ENCODE measurements at places on chromosomes 2 and 18.

- no peak overlapping the region for H3K27ac ChIP-seq
- peaks cover 4% of the 10 kb centered on the region for H3K27me3 ChIP-seq
- H3K4me3 ChIP-seq: no peak overlapping the region
Measured at GRCh38 chr2:199569336-199569735, 111.6 kb upstream of the SATB2 start.

GRCh38 chr2:218605432-218605831 lies 2.3 kb upstream of the PLCD4 start:
- no peaks in the 10 kb centered on the region for H3K36me3 ChIP-seq
- no peak overlapping the region for H3K4me3 ChIP-seq
- H3K27ac ChIP-seq: no peak overlapping the region
- DNase-seq: no peak
- H3K27me3 ChIP-seq: peaks cover 9% of the 10 kb centered on the region

DNA sequence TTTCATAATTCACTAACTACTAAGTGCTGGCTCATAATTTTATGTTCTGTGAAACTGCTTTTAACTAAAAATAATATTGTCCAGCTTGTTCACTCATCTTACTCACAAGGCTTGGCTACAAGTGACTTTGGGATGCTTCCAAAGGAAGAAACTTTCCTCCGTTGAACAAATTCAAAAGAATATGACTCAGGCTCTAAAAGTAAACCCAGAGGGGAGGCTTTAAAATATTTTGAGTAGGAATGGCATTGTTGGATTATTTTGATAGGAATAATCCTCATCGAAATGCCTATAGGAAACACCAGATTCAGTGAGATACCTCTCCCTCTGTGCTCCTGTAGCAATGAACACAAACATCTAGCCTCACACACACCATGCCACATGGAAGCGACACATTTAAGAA lies 25.2 kb upstream of the TLK1 start:
- no peak for DNase-seq
- H3K27ac ChIP-seq: no peak overlapping the region
- no peak overlapping the region for H3K4me3 ChIP-seq
- no peaks in the 10 kb centered on the region for H3K36me3 ChIP-seq

DNA sequence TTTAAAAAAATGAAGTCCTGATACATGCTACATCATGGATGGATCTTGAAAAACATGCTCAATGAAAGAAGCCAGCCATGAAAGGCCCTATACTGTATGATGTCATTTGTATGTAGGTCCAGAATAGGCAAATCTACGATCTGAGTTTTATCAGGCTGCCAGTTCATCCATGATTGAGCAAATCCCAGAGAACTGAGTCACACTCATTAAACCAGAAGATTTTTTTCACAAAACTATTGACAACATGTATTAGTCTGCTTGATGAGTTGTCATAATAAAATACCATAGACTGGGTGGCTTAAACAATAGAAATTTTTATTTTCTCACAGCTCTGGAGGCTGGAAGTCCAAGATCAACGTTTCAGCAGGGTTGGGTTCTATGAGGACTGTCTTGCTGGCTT lies 130.7 kb downstream of the MREG start:
- H3K4me1 ChIP-seq: no peaks in the 10 kb centered on the region
- DNase-seq: no peak
- no peak overlapping the region for H3K4me3 ChIP-seq
- no peaks in the 10 kb centered on the region for H3K36me3 ChIP-seq
- no peak overlapping the region for H3K27ac ChIP-seq

GRCh38 chr2:157857881-157858280 lies 18.2 kb downstream of the ACVR1 start:
- no peak overlapping the region for H3K27ac ChIP-seq
- H3K4me3 ChIP-seq: no peak overlapping the region
- no peaks in the 10 kb centered on the region for H3K27me3 ChIP-seq
- H3K36me3 ChIP-seq: peaks cover 26% of the 10 kb centered on the region
- peaks cover 45% of the 10 kb centered on the region for H3K4me1 ChIP-seq

DNA sequence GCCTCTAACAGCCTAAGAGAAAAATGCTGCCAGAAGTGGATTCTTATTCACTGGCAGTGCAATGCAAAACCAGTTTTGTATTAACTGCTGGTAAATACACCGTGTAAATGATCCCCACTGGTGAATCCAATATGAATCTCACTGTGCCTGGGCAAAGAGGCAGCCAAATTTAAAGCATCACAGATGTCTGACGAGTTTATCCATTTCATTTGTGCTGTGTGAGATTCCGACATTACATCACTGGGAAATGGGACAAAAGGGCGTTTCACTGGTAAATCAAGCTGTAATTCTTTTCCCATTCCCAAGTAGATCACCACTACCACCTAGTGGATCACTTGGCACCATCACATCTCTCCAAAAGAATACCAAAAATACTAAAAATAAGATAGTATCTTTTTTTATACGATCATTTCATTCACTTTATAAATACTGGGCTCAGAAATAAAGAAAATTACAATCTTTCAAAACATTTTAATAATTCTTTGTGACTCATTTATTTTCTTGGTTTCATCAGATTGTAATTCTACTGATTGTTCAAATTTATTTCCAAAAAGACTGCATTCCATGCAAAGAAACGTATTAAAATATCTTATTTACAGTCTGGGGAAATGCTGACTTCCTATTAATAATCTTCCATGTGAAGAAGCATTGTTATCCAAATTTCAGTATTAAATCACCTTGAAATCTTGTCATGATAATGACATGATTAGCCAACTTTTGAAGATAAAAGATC lies 125.6 kb downstream of the GRB14 start:
- H3K36me3 ChIP-seq: no peaks in the 10 kb centered on the region
- no peak overlapping the region for H3K4me3 ChIP-seq
- no peak overlapping the region for H3K27ac ChIP-seq
- no peak for DNase-seq

DNA sequence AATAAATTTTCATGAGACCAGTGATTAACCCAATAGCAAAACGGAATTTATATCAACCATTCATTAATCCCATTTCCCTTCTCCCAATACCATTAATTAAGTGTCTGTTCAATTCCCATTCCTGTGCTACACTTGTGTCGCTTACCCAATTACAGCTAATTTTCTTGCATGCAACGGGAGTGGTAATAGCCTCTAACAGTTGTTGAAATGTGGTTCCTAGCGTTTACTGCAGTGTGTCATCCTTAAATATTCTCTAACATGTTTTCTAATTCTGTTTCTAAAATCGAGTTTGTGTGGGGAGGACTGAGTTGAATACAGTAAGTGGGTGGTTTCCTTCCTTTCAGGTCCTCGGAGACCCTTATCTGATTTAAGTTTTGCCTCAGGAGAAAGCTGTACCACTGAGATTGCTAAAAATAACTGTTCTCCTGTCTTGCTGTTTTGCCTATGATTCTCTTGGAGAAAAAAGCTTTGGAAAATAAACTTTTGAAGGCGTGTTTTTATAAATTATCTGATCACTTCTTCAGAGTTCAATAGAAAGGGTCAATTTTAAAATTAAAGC lies 59.3 kb upstream of the LRRTM1 start:
- H3K4me1 ChIP-seq: no peaks in the 10 kb centered on the region
- no peak overlapping the region for H3K27ac ChIP-seq
- no peak overlapping the region for H3K4me3 ChIP-seq
- no peaks in the 10 kb centered on the region for H3K27me3 ChIP-seq

GRCh38 chr2:37985333-37985732 lies 60.2 kb downstream of the RMDN2 start:
- H3K27me3 ChIP-seq: peaks cover 2% of the 10 kb centered on the region
- no peaks in the 10 kb centered on the region for H3K36me3 ChIP-seq
- H3K4me1 ChIP-seq: no peaks in the 10 kb centered on the region
- no peak overlapping the region for H3K27ac ChIP-seq
- H3K4me3 ChIP-seq: no peak overlapping the region

GRCh38 chr18:598124-598589 lies 1.4 kb downstream of the CLUL1 start:
- H3K36me3 ChIP-seq: no peaks in the 10 kb centered on the region
- H3K27me3 ChIP-seq: peaks cover 23% of the 10 kb centered on the region
- peaks cover 5% of the 10 kb centered on the region for H3K4me1 ChIP-seq
- H3K27ac ChIP-seq: no peak overlapping the region
- H3K4me3 ChIP-seq: no peak overlapping the region

GRCh38 chr18:73842795-73843394 lies 304.7 kb downstream of the FBXO15 start:
- H3K27ac ChIP-seq: no peak overlapping the region
- peak; percentile 43 for DNase-seq
- H3K27me3 ChIP-seq: peaks cover 5% of the 10 kb centered on the region
- peaks cover 8% of the 10 kb centered on the region for H3K4me1 ChIP-seq

All from activated CD4-positive, alpha-beta memory T cell treated with anti-CD3 and anti-CD28 coated beads for 36 hours (primary cell).